CD4-positive, alpha-beta T cell treated with Interleukin-6 at 100 ng/mL for 8 hours (primary cell): ENCODE measurements at places on chromosomes 5 and 9.

DNA sequence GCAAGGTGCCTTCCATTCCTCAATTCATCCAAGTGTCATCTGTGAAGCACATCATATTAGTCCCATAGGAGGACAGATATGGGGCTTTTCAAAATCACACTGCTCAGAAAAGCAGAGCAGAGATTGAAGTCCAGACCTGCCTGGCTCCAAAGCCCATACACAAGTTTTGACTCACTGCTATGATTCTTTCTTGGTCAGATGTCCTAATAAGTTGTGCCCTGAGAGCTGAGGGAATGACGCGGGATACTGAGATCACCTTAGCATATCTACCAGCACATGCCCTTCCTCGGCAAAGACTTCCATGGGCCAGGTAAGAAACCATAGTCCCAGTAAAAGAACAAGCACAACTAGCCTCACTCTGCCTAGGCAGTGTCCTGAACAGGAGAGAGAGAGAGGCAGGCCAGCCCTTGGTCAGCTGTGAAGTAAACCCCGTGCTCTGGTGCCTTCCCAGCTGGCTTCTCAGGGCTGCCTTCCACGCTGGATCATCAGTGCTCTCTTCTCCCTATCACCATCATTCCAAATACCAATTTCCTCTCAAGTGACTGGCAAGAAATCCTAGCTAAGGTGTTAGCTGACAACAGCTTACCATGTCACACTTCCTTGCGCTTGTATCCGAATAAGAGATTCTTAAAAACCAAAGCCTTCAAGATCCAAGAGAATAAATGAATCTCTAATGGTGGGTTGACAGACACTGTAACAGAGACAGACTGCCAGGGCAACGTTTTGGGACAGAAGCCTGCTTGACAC, 73.2 kb downstream of the SIL1 start:
- no peak for DNase-seq

GRCh38 chr5:128483738-128484137, 54.3 kb downstream of the FBN2 start:
- DNase-seq: no peak

- no peak for DNase-seq
These were observed 42.8 kb upstream of the GABRP start for GRCh38 chr5:170740551-170741205.

- DNase-seq: no peak
These were observed 121.5 kb downstream of the HMHB1 start for GRCh38 chr5:143933451-143933850.

- DNase-seq: no peak
These were observed 7.0 kb downstream of the NSMF start for GRCh38 chr9:137452006-137452760.
